Thoracic aorta (tissue), 2 donors: ENCODE measurements at places on chromosomes 2 and 18. TPM values are rescaled to one million over a fixed set of nuclear protein-coding genes. Genes with fewer than 3 reads are reported as not detected.

DNA sequence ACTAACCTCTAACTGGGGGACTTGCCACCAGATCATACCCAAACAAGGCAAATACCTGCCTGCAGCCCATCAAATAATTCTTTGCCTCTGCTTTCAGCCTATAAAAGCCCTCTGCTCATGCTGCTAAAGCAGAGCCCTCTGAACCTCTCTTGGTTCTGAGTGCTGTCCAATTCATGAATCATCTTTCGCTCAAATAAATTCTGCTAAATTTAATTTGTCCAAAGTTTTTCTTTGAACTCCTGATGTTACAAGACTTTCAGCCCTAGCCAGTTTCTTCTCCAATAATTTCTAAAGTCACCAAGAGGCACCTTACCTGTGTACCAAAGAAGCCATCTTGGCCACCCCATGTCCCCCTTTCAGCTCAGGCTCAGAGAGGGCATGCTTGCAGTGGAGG lies 72.0 kb downstream of the MRO start:
- no peaks in the 10 kb centered on the region for H3K4me1 ChIP-seq
- H3K4me3 ChIP-seq, result no peak overlapping the region
- H3K27me3 ChIP-seq, result no peaks in the 10 kb centered on the region
- H3K36me3 ChIP-seq, result no peaks in the 10 kb centered on the region
- DNase-seq, result no peak

DNA sequence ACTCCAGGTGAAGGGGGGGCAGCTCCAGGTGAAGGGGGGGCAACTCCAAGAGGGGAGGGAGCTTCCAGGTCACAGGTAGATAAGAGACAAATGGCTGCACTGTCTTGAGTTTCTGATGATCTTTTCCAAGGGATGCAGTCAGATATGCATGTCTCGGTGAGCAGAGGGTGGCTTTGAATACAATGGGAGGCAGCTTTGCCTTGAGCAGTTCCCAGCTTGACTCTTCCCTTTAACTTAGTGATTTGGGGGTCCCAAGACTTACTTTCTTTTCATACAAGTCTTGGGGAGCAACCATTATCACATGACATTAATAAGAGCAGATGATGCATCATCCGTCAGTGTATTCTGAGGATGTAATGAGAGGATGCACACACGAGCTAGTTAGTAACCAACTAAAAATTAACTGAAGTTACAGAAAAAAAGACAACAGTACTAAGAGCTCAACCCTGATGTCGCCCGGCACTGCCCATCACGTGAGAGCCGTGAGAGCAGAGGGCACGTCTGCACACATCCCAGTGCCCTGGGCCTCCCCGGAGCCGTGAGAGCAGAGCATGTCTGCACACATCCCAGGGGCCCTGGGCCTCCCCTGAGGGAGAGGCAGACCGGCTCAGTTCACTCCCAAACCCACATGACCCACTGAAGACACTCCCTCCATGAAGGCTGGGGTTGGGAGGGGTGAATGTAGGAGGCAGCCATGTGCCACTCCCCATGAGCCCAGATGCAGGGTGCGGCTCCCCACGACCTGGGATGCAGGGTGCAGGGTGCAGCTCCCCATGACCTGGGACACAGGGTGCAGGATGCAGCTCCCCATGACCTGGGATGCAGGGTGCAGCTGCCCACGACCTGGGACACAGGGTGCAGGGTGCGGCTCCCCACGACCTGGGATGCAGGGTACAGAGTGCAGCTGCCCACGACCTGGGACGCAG lies 39.4 kb downstream of the PXDN start:
- H3K27me3 ChIP-seq, result no peaks in the 10 kb centered on the region
- H3K36me3 ChIP-seq, result no peaks in the 10 kb centered on the region
- DNase-seq, result no peak
- H3K4me3 ChIP-seq, result no peak overlapping the region

- no peak overlapping the region for H3K27ac ChIP-seq
- no peaks in the 10 kb centered on the region for H3K4me1 ChIP-seq
- H3K36me3 ChIP-seq, result no peaks in the 10 kb centered on the region
- DNase-seq, result no peak
- H3K27me3 ChIP-seq, result no peaks in the 10 kb centered on the region
Measured at GRCh38 chr2:3762771-3763447, 59.5 kb downstream of the DCDC2C start.

TFCP2L1 gene
- total RNA-seq, result 1.1 TPM

GALM gene
- 25.1 TPM for total RNA-seq

ALPI gene
- total RNA-seq, result not detected
